ENCODE measurements at places on chromosomes 3 and 15.

GRCh38 chr3:61563313-61564271 lies 2.2 kb downstream of the PTPRG start:
- no peak for DNase-seq

GRCh38 chr3:181329024-181329423 lies 339.5 kb upstream of the DNAJC19 start:
- no peak for DNase-seq

DNA sequence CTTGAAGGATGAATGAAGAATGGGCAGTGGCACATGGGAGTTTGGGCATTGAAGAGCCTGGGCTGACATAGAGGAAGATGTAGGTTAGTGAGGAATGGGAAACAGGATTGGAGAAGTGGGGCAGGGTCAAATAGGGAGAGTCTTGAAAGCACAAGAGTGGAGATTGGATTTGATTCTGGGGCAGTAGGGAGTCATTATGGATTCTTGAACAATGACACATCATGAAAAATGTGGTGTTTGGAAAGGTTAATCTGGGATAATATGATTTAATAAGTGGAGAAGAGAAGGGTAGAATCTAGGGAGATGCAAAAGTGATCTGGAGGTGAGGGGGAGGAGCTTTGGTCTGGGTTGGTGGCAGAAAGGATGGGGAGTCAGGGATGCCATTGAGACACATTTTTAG lies 45.4 kb upstream of the ROPN1 start:
- no peak for DNase-seq

DNA sequence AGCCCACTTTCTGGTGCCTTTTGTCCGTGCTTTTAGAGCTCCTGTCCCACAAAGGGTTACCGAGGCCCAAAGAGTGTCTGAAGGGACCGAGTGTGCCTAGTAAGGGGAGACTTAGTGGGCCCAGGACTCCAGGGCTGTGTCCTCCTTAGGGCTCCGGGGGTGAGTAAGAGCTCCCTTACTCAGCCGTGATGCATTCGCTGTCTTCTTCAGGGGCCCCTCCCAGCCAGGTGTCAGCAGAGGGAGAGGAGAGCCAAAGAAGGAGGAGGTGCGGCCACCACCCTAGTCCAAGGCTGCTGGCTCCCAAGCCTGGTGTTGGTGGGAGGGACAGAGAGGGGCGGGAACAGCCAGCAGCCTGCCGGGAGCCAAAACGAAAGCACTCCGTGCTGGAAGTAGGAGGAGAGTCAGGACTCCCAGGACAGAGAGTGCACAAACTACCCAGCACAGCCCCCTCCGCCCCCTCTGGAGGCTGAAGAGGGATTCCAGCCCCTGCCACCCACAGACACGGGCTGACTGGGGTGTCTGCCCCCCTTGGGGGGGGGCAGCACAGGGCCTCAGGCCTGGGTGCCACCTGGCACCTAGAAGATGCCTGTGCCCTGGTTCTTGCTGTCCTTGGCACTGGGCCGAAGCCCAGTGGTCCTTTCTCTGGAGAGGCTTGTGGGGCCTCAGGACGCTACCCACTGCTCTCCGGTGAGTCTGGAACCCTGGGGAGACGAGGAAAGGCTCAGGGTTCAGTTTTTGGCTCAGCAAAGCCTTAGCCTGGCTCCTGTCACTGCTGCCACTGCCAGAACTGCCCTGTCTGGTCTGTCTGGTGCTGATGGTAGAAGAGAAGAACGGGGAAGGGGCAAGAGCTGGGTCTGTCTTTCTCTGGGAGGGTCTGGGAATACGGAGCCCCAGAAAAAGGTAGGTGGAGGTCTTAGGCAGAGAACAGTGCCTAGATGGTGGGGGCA lies at the start of gene IL17RC:
Gene IL17RC (plus strand): TSS at position 365 of the 947 bp plus-strand sequence. CDS start 218 bp downstream, at position 583.
- DNase-seq: peak; percentile 94

DNA sequence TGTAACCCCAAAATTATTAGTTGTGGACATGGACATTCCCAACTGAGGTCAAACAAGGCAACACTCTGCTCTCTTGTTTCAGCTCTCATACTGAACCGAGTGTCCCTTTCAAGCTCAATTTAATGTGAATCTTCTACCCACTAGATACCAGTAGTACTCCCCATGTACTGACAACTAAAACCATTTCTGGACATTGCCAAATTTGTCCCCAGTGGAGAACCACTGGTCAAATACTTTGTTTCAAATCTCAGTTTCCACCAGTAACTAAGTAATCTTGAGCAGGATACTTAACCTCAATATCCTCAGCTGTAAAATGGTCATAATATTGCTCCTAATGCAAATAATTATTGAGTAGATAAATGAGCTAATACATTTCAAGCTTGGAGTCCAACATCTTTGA lies 566.0 kb downstream of the ZIC1 start:
- no peak for DNase-seq

DNA sequence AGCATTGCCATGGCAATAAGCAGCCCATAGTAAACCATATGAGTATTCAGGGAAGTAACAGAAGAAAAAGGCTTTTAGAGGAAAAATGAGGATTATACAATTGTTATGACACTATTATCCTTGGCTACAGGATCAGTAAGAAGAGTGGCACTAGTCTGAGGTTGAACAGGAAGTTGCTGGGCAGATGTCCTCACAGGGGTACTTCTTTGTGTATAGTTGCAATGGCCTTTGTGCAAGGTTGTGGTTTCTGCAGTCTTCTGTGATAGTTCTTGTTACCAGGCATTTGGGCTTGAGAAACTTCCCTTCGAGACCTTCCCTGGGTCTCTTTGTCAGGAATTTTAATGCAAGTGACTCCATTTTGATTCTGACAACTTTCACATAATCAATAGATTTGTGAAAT lies 100.6 kb upstream of the ATP11B start:
- DNase-seq: no peak

- no peak for DNase-seq
Measured at GRCh38 chr3:193680220-193680619, 87.2 kb downstream of the OPA1 start.

- DNase-seq: no peak
Measured at GRCh38 chr3:59798372-59799086, 748.7 kb upstream of the CFAP20DC start.

DNA sequence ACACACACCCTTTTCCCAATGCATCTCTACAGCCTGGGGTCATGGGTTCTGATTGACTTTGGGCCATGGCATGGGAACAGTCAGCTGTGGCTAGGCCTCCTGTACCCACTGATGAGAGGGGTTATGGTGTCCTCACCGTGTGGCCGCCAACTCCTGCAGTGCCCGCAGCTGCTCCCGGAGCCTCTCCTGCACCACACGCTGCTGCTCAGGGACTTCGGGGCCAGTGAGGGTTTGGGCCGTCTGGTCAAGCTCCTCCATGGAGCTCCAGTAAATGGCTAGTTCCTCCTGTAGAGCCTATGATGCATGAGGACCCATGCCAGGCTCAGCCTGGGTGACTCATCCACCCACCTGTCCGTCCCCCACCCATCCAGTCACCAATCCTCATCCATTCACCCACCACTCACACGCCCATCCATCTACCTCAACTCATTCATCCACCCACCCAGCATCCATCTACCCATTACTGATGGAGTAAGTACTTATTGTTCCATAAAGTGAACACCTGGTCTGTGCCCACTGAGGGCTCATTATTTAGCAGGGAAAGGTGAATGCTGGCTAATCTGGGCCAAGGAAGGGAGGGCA lies 21.6 kb downstream of the SPTBN5 start:
- DNase-seq: no peak

- no peak for DNase-seq
Measured at GRCh38 chr15:87944050-87944449, 312.5 kb downstream of the NTRK3 start.

- no peak for DNase-seq
Measured at GRCh38 chr3:105322570-105323273, 44.0 kb upstream of the ALCAM start.

DNA sequence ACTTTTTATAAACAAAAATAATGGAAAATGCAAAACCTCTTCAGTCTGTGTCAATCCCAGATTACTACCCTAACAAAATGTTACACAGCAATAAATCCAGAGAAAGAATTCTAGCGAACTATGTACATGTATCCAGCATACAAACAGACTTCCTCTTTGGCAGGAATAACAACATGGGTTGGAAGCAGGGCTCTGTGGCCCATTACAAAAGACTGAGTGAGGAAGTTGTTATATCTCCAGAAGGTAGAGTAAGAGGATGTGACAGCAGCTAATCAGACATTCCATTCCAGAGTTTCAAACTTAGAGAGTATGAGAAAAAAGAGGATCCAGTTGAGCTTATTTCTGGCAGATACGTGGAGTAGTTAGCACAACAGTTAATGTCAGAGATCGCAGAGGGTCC lies 294.0 kb upstream of the PLSCR5 start:
- DNase-seq: no peak

- DNase-seq: no peak
Measured at GRCh38 chr15:58212909-58213526, 74.8 kb downstream of the AQP9 start.

GRCh38 chr3:40309925-40310695 lies 603 bp downstream of the EIF1B start:
- peak; percentile 24 for DNase-seq

GRCh38 chr3:72070005-72070404 lies 285.1 kb upstream of the PROK2 start:
- DNase-seq: no peak

DNA sequence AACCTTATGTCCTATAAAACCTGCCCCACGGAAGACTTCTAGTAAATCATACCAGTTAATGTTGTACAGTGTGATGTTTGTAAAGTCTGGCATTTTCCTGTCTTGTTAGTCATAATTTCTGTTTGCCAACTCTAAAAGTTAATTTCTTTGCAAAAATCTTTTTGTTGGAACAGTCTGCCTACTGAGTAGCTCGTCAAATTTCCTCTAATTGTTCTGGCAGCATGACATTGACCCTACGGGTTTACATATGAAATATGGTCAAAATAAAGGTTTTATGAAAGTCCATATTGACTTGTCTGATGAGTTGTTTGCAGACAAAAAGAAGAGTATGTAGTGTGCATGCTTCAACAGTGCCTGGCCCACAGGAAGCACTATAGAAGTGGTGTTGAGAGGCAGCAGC lies 79.8 kb upstream of the SOX2 start:
- no peak for DNase-seq

GRCh38 chr15:29324746-29325145 lies 55.1 kb upstream of the NSMCE3 start:
- no peak for DNase-seq

DNA sequence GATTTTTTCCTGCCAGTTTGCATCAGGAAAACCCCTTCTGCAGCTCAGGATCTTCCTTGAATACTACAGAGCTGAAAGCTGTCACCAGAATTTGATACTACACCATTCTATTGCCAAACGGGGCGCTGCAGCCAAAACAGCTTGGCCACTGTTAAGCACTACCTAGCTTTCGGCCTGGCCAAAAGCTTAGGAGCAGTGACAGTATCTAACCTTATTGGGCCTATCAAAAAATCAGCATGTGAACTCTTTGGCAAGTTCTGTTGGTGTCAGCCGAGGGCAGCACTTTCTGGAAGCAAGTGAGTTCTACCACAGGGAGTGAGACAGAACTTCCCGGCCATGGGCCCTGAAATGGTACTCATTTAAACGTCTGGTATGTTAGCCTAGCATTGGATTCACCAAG lies 16.1 kb upstream of the GYG1 start:
- no peak for DNase-seq

DNA sequence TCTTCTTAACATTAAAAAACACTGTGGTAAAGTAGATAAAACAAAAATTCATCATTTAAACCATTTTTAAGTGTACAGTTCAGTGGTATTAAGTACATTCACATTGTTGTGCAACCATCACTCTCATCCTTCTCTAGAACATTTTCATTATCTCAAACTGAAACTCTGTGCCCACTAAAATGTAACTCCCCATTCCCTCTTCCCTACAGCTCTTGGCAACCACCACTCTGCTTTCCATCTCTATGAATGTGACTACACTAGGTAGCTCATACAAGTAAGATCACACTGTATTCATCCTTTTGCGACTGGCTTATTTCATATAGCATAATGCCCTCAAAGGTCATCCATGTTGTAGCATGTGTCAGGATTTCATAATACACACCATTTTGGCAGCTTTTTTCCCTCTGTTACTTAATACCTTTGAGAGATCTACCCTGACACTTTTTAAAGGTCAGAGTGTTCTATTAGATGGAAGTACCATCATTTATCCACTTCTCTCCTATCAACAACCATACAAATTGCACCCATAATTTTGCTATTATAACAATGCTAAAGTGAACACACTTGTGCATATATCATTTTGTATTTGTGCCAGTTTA lies 42.9 kb upstream of the FRMD4B start:
- no peak for DNase-seq

DNA sequence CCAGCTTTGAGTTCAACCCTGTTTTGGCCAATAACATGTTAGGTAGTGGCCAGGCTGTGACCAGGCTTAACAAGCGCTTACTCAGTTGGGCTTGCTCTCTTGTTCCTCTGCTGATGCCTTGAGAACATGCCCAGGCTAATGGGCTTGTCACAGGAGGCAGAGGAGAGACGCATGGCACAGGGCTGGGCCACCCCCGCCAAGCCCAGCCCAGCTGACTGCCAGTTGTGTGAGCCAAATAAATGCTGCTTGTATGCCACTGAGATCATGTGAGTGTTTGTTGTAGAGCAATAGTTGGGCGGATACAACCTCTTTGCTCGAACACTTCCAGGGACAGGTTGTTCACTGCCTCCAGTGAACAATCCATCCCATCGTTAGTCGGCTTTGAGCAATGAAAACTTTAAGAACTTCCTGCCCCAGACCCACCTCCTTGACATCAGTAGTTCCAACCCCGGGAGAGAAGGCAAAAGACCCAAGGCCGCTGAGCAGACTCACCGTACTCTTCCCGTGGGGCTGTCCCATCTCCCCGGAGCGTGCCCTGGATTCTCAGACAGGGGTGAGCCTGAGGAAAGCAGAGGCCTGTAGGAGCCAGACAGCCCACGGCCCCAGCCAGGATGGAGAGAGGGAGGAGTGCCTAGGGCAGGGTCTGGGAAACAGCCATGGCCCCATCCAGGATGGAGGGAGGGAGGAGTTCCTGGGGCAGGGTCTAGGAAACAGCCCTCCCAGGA lies 4.1 kb downstream of the PLA2G4F start:
- no peak for DNase-seq

GRCh38 chr3:154132777-154133375 lies 11.7 kb downstream of the ARHGEF26 start:
- no peak for DNase-seq

DNA sequence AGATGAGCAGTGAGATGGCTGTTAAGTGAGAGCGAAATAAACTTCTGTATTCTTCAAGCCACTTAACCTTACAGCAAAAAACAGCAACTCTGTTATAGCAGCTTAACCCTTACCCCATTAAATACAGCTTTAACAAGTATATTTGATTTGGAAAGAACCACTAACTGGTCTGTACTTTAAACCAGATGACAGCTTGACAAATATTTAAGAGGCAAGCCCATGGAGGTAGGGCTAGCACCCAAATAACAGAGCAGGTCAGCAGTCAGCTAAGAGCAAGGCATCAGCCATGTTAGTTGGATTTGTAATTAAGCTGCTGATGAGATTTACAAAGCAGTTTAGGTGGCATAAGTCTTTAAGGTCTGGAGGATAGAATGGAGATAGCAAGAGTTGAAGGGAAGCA lies 3.5 kb downstream of the LZTFL1 start:
- no peak for DNase-seq

GRCh38 chr15:33310481-33311311 lies at the start of gene RYR3:
TSS of gene RYR3 (plus strand) at chr15:33310967. CDS start at chr15:33311046, 79 bp downstream.
- no peak for DNase-seq

Measured in H54 (cell line).